Posterior vena cava (tissue), 2 donors: ENCODE measurements at places on chromosomes 2 and 18.

DNA sequence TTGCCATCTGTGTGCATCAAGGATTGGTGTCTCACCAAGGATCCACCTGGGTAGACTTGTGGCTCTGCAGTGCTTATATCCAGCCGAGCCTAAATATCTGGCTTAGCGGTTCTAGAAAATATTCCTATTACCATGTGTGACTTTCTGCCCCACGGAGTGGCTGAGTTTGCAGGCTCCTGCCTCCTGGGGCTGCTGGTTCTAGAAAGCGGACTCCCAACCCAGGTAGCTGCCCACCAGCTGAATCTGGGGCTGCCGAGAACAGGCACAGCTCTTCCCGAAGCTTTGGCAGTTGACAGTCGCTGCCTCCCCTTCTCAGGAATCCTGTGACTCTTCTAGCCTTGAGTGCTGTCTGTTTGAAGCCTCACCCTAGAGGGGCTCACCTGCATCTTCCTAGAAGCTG lies 104.6 kb downstream of the TPGS2 start:
- no peak for DNase-seq

DNA sequence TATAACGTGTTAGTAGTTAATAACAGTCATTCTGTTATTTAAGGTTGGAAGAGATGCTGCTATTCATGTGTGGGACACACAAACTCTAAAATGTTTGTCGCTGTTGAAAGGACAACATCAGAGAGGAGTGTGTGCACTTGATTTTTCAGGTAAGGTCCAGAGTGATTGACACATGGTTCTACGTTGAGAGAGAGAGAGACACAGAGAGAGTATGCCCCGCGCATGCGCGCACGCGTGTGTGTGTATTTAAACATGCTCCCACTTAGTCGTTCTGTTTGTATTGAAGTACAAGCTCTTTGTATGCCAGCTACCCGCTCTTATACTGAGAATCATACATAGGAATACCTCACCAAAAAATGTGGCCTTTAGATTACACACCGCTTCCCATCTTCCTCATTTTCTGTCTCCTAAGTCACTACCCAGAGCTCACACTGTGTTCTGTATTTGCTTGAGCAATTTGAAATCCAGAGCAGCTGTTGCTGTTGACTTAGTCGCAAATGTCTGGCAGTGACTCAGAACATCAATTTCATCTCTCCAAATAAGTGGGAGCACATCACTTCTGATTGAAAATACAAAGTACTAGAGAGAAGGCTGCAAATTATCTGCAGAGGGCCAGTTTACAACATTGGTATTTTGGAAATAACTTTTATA lies 148.1 kb downstream of the EML6 start:
- no peak for DNase-seq

DNA sequence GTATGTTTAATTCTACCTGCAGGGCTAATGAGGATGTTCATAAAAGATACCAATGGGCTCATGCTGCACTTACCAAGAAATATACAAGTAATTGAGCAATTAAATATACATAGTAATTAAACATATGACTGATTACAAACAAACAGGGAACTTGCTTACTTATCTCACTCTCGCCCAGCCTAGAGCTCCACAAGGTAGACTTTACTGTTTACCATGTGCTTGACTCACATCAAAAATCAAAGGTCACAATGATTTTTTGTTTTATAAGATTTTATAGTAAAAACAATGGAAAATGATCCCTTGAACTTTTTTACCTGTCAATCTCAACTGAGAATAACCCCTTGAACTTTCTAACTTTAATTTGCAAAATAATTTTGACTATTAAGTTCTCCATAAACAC lies 1395.1 kb downstream of the SUCLG1 start:
- DNase-seq = no peak

DNA sequence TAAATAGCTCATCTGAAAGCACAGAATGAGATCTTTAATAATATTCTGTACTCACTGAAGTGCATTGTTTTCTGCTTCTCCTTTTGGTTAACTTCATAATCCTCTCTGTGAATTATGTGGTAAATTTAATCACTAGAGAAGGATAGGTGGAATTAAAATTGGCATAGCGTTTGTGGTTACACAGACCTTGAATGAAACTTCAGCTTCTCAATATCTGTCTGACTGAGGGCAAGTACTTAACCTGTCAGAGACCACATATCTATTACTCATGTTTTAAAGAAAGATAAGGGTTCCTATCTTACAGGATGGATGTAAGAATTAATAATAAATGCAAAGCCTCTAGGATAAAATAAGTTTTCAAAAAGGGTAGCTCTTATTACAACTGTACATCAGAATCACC lies 861.8 kb downstream of the TRIB2 start:
- no peak for DNase-seq

- no peak for DNase-seq
Observed at GRCh38 chr18:45084206-45084605, 403.5 kb downstream of the SETBP1 start.

GRCh38 chr2:160064916-160065315 lies 2.5 kb upstream of the PLA2R1 start:
- no peak for DNase-seq

- no peak for DNase-seq
Observed at GRCh38 chr2:150030436-150031190, 443.0 kb upstream of the MMADHC start.

- DNase-seq = no peak
Observed at GRCh38 chr2:113119111-113119510, 8.3 kb upstream of the IL1RN start.

DNA sequence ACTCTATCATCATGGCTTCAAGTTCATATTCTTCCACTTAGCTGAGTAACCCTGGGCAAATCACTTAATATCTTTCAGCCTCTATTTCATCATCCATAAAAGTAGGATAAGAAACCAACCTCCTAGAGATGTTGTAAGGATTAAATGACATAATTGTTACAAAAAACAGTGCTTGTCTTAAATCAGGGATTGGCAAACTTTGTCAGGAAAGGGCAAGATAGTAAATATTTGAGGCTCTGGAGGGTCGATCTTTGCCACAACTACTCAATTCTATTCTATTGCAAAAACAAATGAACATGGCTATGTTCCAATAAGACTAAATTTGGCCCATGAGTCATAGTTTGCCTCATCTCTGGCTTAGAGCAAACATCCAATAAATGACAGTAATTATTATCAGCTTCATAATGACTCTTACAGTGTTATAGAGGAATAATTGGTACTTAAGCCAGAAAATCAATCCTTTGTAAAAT lies 184.7 kb downstream of the SATB2 start:
- DNase-seq = no peak

DNA sequence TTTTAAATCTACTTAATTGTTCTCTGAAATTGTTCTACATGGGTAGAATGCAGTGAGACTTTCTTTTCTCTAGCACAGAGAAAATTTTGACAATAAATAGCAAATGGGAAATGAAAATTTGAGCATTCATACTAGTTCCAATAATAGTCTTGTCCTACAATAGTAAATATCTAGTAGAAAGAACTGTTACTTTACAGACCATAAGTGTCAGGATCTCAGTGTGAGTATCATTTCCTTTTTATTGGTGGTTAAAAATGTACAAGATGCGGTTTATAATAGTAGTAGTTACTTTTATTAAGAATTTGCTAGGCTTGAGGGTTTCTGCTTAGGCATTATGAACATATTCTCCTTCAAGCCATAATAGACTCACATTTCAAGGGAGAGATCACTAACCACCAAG lies 43.2 kb downstream of the KCNE4 start:
- DNase-seq = no peak

DNA sequence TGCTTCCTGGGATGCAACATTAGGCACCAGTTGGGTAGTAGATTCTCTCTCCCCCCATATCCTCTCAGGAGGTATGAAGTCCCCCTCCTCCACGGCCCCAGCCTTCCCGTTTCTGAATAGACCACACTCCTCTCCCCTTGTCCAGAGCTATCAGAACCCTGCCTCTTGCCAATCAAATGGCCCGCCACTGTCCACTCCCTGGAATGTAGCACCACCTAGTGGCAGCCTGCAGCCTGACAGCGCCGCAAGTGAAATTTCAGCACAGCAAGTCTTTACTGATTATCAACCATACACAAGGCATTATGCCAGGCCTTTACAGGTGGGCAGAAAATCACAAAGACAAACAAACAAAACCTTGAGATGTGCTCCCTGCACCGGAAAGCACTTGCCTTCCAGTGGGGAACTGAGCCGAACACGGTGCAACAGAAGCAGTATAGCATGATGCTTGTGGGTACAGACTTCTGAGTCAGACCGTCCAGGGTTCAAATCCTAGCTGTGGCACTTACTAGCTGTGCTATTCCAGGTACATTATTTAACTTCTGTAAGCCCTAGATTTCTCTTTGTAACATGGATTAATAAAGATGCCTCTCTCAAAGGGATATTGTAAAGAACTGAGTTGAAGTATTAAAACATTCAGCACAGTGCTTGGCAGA lies 174.0 kb downstream of the SMAD2 start:
- no peak for DNase-seq

DNA sequence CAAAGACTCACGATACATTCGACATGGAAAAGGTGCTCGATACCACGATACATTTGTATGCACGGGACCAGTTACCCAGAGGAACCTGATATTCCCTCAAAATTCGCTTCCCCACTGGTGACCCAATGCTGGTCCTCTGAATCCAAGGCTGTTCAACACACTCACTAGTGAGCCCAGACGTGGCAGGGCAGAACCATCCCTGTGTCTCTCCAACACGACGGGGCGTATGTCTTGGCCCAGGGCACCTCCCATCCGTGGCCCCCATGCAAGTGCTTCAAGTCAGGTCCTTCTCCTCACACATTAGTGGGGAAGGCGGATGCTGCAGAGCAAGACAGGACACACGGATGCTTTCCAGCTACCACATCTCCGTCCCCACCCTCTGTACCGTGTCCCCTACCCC lies 6.1 kb downstream of the CRACDL start:
- no peak for DNase-seq

DNA sequence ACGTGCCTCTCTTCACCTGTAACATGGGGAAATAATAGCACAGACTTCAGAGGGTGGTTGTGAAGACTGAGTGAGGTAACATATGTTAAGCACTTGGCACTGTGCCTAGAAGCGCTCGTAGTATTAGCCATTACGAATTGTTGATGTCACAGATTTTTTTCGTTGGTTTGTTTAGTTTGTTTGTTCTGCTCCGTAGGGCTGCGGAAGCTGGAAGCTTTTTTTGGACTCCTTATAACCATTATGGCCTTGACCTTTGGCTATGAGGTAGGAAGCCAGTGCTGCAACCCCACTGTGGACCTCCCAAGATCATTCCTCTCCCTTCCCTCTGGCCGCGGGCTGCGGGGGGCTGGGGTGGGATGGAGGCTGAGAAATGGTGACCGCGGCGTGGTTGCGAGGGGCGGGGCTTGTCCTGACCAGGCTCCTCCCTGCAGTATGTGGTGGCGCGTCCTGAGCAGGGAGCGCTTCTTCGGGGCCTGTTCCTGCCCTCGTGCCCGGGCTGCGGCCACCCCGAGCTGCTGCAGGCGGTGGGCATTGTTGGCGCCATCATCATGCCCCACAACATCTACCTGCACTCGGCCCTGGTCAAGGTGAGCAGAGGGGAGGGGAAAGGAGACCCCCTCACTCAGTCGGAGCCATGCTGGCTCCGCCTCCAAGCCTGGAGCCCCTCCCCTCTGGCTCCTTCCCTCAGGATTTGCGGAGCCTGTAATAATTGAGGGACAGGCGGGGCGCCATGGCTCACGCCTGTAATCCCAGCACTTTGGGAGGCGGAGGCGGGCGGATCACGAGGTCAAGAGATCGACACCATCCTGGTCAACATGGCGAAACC lies 5.5 kb downstream of the SLC11A1 start:
- no peak for DNase-seq

- no peak for DNase-seq
Observed at GRCh38 chr2:237279012-237279768, 134.8 kb downstream of the COL6A3 start.

DNA sequence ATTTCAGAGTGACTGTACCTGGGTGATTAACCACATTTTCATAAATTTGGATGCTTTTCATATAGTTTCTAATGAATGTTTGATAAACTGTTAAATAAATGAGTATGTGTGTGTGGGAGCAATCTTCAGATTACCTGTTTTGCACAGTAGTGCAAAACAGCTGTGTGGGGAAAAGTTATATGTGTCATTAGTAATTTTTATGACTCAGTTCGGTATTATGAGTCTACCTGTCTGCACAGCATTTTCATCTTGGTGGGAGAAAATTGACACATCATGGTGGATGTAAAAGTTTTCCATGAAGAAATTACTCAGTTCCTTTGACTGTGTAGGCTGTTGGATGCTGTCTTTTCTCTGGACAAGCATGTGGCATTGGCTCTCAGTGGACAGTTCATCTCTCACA lies 43.8 kb downstream of the LTBP1 start:
- no peak for DNase-seq

- no peak for DNase-seq
Observed at GRCh38 chr18:26488417-26489009, 59.8 kb downstream of the KCTD1 start.

- peak; percentile 97 for DNase-seq
Observed at GRCh38 chr2:127398239-127398590, 10.4 kb upstream of the MAP3K2 start.

GRCh38 chr2:16005816-16006536 lies 65.6 kb downstream of the MYCN start:
- no peak for DNase-seq

DNA sequence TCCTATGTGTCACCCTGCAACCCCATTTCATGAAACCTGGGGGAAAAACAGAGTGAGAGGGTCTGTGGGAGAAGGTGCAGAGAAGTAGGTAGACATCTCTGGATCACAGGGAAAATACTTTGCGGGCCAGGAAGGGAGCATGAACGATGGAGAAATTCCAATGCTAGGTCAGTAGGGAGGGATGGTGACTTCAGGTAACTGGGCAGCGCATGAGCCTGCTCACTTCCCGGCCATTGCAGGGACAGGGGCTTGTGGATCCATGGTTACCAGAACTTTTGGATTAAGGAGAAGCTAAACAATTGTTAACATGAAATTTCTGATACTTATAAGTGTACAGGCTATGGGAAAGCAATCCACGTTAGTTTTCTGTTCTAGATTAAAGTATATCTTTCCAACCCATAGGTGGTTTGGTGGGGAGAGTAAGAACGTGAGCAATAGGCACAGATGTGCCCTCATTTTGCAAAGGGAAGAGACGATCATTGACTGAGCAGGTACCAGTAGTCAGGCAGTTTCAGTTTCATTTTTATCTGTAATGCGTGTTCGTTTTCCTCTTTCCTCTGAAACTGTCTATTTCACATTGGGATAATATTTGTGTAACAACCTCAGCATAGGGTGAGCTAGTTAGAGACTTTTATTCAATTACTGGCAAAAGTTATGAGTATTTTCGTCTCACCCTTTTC lies 65.0 kb downstream of the NYAP2 start:
- no peak for DNase-seq

- no peak for DNase-seq
Observed at GRCh38 chr18:49863769-49864621, 50.7 kb upstream of the ACAA2 start.

- DNase-seq = no peak
Observed at GRCh38 chr2:148928395-148928794, 53.4 kb downstream of the KIF5C start.

DNA sequence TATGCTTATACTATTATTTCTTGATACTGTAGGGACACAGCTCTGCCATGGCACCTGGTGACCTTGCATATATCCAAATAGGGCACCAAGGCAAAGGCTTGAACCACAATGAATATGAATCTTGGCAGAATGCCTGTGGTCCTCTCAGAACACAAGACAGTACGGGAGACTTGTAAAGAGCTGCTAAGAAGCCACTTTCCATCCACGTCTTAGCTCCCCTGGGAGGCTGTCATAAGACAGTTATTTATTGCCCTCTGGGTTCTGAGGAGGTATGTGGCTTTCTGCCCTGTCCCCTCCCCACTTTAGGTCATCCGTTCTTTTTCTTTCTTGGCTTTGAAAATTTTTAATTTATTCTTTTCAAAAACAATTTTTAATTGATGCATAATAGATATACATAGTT lies 29.8 kb upstream of the MRPL33 start:
- no peak for DNase-seq

- no peak for DNase-seq
Observed at GRCh38 chr2:189199797-189200196, 20.2 kb upstream of the COL5A2 start.
